ENCODE measurements at places on chromosomes 6 and 20.

DNA sequence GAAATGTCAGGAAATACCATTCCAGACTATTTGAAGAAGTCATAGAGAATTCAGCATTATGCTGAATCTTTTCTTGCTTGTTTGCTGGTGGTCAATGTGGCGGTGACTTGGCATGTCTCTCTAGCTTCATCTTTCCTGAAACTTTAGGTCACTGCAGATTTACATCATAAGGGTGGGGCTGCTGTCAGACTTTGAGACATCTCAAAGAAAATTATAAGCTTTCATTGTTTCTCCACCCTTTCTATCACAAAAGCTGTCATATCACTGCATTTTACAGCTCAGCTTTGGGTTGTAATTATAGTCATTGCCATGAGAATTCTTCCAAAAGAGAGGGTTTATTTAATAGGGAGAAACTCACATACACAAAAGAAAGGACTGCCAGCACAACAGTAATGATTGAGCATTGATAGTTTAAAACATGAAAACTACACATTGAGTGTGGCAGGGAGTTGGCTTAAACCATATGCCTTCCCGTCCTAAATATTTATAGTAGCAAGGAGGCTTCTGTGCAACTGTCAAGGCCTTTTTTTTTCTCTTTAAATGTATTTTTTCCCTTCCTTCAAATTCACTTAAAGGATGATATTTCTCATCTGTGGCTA lies 44.7 kb upstream of the LRRC1 start:
- no peak for DNase-seq

GRCh38 chr6:88808381-88808780 lies 155.0 kb downstream of the RNGTT start:
- no peak for DNase-seq

- no peak for DNase-seq
These were observed 17.1 kb downstream of the DEFB114 start for GRCh38 chr6:49946835-49947234.

DNA sequence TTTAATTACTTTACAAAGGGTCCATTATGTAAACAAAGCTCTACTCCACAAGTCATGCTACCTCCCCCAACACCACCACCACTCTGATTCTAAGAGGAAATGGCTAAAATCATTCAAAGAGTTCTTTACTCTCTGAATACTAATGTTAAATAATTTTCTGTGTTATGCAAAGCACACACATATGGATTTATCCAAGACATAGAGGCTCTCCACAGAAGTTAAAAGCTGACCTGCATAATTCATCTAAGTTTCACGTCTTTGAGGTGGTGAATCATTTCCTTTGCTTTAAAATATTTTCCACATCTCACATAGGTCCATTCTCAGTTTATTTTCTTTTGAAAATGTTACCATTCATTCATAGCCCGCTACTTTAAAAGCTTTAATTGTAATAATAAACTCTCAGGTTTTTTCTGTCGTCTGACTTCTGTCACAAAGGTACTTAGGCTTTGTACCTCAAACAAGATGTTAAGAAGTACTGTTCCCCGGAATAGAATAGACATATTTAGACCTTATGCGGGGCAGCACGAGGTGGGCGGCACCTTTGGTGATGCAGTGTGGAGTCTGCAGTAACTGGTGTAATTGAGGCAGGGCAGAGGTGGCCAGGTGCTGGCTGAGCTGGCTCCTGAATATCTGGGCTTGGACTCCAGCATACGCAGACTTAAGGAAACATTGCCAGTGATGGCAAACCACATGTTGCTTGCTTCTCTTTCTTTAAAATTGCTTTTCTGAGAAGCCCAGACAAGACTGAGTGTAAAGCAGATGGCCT lies 55.8 kb downstream of the KIF6 start:
- no peak for DNase-seq

DNA sequence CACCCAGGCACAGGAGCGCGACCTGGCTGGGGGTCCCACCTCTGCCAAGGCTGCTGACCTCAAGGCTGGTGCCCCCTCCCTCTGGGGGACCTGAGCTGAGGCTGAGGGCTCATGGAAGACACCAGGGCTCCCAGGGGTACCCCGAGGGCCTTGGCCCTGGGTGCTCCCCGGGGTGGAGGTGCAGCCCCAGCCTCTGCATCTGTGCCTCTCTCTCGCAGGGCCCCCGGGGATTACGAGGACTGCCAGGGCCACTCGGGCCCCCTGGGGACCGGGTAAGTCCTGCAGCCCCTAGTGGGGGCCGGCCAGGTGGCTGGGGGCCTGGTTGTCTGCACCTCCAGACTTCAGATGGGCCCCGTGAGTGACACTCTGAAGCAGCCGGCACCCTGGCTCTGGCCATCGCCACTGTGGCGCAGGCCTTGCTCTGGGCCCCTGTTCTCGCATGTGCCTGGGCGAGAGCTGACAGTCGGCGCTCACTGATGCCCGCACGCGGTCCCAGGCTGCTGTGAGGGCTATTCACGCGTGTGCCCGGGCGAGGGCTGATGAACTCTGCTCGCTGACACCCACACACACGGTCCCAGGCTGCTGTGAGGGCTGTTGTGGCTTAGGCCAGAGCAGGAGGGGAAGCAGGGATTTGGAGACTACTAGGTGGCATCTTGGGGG lies 9.3 kb downstream of the COL9A3 start:
- no peak for DNase-seq

DNA sequence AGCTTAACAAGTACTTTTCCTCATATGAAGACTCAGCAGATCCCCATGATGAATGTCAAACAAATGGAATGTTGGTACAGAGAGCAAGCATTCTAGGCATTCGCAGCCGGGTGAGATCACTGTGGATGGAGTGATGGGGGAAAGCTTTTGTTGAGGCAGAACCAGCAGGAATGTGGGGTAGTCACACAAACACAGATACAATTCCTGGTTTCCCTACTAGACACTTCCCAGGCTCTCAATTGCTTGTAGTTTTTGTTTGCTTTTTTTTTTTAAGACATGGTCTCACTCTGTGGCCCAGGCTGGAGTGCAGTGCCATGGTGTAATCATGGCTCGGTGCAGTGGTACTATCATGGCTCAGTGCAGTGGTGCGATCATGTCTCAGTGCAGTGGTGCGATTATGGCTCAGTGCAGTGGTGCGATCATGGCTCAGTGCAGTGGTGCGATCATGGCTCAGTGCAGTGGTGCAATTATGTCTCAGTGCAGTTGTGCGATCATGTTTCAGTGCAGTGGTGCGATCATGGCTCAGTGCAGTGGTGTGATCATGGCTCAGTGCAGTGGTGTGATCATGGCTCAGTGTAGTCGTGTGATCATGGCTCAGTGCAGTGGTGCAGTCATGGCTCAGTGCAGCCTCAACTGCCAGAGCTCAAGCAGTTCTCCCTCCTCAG lies 15.4 kb upstream of the IER3 start:
- DNase-seq = no peak

- DNase-seq = no peak
These were observed 91.7 kb downstream of the SCML4 start for GRCh38 chr6:107732461-107732860.
